ENCODE measurements at places on chromosomes 4 and X.

DNA sequence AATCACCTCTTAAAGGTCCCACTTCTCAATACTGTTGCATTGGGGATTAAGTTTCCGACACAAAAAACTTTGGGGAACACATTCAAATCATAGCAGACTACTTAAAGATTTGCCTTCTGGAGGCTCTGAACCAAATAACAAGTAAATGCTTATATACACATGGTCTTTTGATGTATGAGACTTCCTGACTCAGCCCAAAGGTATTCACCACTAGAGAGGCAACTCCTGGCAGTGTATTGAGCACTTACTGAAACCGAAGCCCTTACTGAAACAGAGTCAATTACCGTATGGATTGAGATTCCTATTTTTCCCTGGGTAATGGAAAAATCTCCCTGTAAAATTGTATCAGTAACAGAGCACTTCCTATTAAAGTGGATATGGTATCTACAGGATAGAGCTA lies 45.4 kb downstream of the ZCCHC13 start:
- no peak for DNase-seq

DNA sequence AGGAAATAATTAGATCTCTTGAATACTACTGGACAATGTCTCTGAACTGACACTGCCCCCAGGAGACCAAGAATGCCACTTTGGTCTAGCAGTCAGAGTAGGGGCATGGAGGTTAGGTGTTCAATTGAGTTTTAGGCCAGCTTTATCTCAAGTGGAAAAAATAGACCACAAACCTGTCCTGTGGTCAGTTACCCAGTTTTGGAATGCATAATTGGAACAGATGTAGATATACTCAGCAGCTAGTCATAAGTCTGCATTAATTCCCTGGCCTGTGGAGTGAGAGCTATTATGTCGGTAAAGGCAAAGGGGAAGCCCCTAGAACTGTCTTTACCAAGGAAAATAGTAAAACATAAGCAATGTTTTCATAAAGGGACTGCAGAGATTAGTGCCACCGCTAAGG lies 587.7 kb downstream of the GLUD2 start:
- no peak for DNase-seq

- DNase-seq: no peak
Measured at GRCh38 chr4:19694812-19695211, 556.9 kb upstream of the SLIT2 start.

- no peak for DNase-seq
Measured at GRCh38 chr4:108361446-108361820, 192.7 kb upstream of the LEF1 start.

DNA sequence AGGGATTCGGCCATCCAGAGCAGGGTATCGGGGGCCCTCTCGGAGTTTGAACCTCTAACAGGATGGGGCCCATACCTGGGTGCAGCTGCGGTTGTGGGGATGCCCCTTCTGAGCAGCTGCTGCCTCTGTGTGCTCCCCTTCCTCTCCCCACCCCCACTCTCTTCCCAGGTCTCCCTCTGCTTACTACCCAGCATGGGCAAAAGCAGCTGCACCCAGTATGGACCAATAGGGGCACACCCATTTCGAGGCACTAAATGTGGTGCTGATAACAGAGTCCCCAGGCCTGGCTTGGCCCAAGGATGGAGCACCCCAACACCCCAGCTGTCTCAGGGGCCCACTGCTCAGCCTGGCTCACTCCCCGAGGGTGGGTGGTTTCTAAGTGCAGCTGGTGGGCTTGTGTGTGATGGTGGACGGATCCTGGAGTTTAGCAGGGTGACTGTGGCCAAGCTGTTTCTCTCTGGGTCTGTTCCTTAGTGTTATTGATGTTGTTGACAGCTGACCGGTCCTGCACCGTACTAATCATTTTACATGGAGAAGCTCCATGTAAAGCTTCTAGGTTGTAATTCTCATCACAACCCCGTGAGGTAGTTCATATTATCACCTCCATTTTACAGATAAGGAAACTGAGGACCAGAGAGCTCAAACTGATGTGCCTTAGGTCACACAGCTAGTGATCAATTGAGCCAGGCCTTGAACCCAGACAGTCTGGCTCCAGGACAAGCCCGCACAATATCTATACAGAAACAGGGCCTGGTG lies 13.1 kb upstream of the KIAA0232 start:
- no peak for DNase-seq
